ENCODE measurements at places on chromosomes 7 and 10.

DNA sequence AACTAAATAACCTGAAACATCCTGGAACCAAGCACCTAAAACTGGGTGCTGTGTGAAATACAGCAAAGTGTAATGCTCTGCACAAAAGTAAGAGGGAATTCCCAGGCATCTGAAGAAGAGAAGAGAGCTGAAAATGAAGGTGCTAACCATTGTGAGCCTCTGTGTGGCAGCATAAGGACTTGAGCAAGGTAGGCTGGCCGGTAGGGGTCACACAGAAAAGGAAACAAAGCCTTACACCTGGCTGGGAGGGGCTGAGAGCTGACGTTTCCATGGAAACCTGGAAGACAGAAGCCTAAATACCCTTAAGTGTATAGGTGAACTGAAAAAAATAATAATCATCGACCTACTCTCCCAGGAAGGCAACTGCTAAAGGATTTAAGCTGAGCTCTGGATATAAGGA, 48.6 kb downstream of the CUL1 start:
- DNase-seq = no peak

- no peak for DNase-seq
These were observed 28.1 kb upstream of the SGMS1 start for GRCh38 chr10:50651808-50652207.

DNA sequence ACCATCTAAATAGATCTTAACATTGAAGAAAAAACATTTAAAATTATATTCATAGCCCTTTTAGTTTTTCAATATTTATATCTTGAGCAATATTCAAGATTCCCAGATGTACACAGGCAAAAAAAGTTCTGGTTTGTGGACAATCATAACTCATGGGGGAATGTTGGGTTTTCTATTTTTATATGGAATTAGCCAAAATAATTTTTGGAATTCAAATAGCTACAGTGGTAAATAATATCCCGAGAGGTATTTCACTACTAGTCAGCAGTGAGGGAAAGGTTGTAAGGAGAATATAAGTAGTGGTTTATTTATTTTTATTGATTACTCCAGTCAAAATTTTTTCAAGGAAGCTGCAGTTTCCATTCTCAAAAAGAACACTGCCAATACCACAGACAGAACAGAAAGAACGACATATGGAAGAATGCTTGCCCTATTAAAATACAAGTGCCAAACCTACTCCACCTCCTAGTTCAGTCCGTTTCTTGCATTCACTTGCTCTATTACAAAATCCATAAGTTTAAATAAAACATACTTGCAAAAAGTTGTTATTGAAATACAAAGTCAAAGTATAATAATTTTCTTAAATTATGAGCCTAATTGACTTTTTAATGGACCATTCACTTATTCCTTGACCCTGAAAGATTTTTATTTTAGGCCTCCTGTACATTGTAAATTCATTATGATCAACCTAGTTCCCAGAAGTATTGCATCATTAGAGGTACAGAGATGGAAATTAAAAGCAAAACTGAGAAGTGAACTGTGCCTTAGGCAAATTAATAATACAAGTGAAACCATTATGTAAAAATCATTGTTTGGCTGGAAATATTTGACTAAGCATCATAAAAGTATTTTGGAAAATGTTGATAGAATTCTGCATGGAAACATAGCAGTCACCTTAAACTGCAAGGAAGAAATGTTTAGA, 533.2 kb downstream of the PARD3 start:
- DNase-seq = no peak

DNA sequence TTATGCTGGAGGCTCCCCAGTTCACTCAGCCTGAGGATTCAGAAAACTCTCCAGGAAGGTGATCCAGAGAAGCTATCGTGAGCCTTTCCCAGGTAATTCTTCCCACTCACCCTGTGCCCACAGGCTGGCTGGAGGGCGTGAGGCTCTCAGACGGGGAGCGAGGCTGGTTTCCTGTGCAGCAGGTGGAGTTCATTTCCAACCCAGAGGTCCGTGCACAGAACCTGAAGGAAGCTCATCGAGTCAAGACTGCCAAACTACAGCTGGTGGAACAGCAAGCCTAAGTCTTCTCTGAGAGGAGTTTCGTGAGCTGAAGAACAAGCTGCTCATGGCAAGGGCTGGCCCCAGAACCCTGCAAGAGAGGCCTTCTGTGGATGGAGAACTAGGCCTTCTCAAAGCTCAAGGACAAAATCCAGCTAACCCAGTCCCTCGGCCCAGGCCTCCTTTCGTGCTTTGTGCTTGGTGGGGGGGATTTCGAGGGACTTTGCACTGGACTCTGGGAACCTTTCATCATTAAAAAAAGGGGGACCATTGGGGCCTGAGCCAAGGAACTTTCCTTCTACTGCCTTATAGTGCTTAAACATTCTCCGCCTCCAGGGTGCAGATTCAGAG, 23.6 kb downstream of the NOBOX start:
- no peak for DNase-seq

DNA sequence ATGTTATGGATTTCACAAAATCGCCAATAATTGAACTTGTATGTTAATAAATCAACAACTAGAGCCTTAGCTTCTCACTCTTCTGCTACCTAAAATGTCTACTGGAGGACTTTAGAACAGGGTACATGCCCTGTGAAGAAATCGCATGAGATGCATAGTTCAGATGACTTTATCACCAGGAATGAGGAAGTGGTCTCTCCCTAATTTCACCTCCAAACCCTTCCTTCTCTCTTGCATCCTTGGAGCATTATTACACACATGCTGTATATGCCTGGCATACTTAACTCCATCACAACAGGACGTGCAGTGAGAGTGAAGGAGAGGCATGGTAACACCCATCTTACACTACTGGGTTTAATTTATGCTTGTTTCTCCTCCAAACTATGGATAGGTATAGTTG, 27.8 kb downstream of the RHEB start:
- peak; percentile 60 for DNase-seq

DNA sequence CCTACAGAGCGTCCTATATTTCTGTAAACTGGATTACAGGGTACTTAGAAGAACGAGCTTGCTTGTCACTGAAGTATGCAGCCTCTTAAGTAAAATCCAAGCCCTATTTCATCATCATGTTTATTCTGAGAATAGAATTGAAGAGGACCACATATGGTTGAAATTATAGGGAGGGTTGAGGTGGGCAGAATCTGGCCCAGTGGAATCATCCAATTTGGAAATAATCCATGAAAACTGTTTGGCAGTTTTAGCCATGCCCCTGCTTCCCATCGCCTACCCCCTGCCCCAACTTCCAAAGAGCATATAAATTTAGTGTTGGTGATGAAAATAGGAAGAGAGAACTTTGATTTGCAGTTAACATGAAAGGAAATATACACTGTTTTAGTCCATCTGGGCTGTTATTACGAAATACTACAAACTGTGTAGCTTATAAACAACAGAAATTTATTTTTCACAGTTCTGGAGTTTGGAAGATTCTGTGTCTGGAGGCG, 150.4 kb downstream of the PRKG1 start:
- DNase-seq = peak; percentile 91

GRCh38 chr10:46037107-46037825, 6.8 kb upstream of the NCOA4 start:
- no peak for DNase-seq

- no peak for DNase-seq
These were observed 18.1 kb downstream of the HACD1 start for GRCh38 chr10:17599089-17599488.

GRCh38 chr7:68407460-68407859, 1190.8 kb upstream of the AUTS2 start:
- DNase-seq = no peak

- DNase-seq = no peak
These were observed 214.5 kb upstream of the CNTNAP2 start for GRCh38 chr7:145902123-145902522.

DNA sequence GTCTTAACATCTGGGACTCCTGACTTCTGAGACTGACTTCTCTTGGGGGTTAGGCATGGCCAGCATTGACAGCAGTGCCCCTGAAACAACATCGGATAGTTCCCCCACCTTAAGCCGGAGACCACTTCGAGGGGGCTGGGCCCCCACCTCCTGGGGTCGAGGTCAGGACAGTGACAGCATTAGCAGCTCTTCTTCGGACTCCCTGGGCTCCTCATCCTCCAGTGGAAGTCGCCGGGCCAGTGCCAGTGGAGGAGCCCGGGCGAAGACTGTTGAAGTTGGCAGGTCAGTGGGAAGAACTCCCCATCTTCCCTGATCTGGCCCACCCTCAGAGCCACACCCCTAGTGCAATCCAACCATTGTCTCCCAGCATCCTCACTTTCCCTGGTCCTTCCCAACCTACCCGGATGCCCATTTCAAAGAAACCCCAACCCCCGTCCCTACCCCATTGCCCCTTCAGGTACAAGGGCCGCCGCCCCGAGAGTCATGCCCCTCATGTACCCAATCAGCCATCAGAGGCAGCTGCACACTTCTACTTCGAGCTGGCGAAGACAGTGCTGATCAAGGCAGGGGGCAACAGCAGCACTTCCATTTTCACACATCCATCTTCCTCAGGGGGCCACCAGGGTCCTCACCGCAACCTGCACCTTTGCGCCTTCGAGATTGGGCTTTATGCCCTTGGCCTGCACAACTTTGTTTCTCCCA, 12.1 kb downstream of the ZSWIM8 start:
- DNase-seq = no peak

- no peak for DNase-seq
These were observed 105.1 kb upstream of the NPVF start for GRCh38 chr7:25333296-25333928.

DNA sequence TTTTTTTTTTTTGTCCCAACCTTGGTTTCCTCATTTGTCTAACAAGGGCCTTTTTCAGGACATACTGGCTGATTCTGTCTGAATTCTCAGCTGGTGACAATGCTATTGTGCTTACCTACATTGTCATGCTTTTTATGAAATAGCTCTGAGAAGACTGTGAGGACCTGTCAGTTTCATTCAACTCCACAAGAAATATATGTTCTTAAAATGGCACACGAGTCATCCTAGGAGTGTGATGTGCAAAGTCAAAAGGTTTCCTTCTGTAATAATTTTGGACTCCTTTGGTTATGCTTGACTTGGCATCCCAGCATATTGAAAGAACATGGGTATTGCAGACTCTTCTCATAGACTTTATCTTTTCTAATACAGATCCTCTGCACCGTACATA, 316.0 kb downstream of the GFRA1 start:
- no peak for DNase-seq

DNA sequence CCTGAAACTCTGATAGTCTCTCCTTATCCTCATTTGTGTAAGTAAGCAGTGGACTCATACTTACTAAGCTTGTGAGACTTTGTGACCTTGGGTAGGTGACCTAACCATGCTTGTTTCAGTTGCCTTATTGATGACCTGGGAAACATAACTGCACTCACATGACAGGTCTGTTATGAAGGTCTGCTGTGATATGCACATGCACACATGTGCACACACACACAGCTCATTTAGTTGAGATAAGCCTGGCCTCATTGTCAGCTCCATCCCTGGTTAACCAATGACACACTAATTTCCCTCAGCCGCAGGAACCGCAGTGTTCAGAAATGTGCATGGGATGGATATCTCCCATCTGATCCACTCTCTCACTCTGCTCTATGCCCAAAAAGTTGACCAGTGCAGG, 177.2 kb downstream of the GPAM start:
- no peak for DNase-seq

- no peak for DNase-seq
These were observed 124.5 kb downstream of the ITGA8 start for GRCh38 chr10:15595260-15595659.

GRCh38 chr7:52689912-52690311, 345.5 kb upstream of the POM121L12 start:
- DNase-seq = no peak

- DNase-seq = no peak
These were observed 148.0 kb upstream of the INSYN2A start for GRCh38 chr10:127344346-127344745.

DNA sequence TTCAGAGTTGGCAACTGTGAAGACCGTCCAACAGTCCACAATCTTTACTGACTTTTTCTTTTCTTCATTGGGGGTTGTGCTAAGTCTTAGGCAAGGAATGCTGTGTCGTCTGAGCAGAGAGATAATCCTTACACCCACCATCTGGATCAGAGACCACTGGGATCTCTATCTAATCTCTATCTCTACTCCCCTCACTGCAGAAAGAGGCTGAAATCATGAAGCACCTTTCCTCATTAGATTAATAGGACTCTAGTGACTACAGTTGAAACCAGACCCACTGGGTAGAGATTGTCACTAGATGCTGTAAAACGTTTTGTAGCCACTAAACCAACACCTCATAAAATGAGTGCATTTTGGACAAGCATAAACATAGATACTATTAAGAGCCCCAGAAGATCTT, 387.4 kb upstream of the CELF2 start:
- no peak for DNase-seq

DNA sequence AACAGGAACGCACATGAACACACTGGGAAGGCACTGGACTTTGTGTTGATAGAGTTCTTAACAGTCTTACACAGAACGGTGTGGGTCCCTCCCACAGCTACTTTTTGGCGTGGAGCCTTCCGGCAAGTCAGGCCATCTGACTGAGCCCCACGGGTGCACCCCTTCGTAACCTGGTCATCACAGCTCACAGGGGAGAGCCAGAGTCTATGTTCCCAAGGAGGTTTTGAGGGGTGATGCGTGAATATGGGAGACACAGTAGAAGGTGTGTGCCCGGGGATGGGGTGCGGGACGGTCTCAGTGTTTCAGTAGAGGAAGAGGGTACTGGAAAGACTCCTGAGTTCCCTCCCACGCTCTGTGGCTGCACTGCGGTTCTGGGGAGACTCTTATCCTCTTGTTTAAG, 291.7 kb downstream of the DNAJB6 start:
- no peak for DNase-seq

DNA sequence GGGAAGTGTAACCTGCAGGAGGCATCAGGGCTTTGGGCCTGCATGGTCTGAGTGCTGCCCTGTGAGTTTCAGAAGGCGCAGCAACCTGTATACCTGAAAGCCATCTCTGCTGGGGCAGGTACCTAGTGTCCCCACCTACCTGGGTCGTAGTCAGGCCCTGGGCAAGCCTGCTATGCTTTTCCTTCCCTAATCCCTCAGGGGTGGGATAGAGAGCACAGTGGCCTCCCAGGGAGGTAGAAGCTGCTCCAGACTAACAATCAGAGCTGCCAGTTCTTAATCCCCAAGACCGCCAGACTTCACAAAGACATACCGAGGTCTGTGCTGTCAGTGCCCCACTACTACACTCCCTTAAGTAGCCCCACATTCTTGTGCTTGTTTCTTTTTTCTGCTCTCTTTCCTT, 52.0 kb downstream of the PTEN start:
- no peak for DNase-seq
